Fibroblast of skin of abdomen (primary cell): ENCODE measurements at places on chromosomes 13 and 19.

- no peak for DNase-seq
Measured at GRCh38 chr13:74838096-74838495, 643.9 kb downstream of the TBC1D4 start.

DNA sequence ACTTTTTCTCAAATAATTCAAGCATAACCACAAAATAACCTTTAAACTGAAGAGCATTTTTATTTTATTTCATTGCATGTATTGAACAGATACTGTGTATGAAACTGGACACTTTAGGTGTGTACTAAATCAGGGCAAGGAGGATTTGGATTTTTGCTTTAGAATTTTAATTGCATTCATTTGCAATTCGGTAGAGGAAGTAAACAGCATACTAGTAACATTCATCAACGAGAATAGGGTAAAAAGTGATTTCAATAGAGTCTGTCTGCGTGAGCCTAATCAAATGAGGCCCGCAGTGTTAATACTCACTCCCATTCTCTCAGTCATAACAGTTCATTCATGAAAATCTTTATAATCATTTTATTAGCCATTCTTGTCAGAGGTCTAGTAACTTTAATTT, 200.2 kb downstream of the SPRY2 start:
- no peak for DNase-seq

- no peak for DNase-seq
Measured at GRCh38 chr19:13104360-13104847, 1.7 kb upstream of the LYL1 start.

DNA sequence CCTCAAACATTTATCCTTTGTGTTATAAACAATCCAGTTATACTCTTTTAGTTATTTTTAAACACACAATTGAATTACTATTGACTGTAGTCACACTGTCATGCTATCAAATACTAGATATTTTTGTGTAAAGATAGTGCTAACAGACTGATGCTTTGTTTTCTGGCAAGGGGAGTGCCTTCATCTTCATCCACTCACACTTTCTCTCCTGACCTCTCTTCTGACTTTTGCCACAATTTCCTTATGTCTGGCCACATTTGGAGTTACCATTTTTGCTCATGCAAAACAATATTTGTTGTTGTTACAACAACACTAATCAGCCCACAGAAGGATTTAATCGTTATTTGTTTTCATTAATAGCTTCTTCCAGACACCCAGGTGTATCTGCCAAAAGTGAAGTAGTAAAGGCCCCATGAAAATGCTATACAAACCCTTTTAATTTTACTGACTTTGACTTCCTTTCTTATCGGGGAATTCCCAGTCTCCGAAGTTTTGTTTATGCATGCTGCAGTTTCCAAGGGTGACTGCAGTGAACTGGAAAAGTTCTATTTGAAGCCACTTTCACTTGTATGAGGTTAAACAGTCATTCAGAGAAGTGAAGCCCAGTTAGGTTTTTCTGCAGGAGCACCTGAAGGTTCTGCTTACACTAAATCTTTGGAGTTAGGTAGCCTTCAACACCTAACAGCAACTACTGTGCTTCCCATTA, 66.1 kb upstream of the FRY start:
- no peak for DNase-seq

DNA sequence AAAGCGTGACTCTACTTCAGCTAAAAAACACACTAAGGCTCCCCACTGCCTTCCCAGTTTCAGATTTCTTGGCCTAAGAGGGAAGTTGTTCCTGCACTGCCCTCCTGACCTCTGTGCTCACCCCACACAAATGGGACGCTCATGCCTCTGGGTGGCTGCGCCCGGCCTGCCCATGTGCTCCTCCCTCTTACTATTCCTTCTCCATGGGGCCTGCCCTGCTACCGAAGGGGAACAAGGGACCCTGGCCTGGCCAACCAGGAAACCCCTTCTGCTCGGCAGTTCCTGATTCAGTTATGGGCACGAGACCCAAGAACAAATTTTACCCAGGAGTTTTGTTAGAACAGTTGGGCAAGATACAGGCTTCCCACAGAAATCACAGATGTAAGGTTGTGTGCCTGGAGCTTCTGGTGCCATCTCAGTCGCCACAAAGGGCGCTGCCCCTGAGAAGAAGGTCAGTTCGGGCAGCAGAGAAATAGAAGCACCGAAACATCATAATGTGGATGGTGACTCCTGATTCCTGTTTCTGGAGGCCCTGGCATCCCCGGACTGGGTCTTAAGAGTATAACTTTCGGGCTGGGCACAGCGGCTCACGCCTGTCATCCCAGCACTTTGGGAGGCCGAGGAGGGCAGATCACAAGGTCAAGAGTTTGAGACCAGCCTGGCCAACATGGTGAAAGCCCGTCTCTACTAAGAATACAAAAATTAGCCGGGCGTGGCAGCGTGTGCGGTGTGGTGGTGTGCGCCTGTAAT, 5.4 kb upstream of the PLPP2 start:
- no peak for DNase-seq
